ENCODE measurements at places on chromosomes 16 and 17. TPM values are rescaled to one million over a fixed set of nuclear protein-coding genes. Genes with fewer than 3 reads are reported as not detected.
A peak's percentile ranks its signal among the peaks of the same experiment; 100 is the strongest.

GRCh38 chr17:57988301-57989250 is 522 bp upstream of the VEZF1 start:
- peak; percentile 59 for DNase-seq

DNA sequence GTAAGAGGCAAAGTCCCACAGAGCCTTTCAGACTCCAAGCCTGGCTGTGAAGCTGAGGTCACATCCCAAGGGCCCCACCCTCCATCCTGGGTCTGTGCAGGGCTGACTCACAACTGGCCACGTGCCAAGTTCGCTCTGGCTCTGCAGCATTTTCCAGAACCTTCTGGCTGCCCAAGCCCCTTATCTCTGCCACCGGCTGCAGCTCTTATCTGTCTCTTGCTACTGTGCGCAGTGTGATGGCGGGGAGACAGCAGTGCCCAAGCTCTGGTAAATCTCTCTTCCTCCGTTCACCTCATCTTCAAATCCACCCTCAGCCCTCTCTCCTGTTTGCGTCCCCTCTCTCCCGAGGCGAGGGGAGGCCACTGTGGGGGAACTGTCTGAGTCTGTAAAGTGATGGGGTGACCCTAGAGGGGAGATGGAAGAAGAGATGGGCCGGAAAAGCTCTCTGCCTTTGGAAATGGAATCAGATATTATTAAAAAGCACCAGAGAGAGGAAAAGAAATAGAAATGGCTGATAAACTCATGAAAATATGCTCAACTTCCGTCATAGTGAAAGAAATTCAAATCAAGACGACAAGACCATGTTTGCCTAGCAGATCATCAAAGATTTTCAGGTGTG is 162.7 kb upstream of the CDC42EP4 start:
- peak; percentile 25 for DNase-seq

- DNase-seq: no peak
These were observed 126.5 kb upstream of the CORO6 start for GRCh38 chr17:29749045-29749825.

- no peak for DNase-seq
These were observed 6.8 kb downstream of the PPP4C start for GRCh38 chr16:30082545-30083090.

- no peak for DNase-seq
These were observed 10.8 kb downstream of the ZNF750 start for GRCh38 chr17:82828875-82829487.

DNA sequence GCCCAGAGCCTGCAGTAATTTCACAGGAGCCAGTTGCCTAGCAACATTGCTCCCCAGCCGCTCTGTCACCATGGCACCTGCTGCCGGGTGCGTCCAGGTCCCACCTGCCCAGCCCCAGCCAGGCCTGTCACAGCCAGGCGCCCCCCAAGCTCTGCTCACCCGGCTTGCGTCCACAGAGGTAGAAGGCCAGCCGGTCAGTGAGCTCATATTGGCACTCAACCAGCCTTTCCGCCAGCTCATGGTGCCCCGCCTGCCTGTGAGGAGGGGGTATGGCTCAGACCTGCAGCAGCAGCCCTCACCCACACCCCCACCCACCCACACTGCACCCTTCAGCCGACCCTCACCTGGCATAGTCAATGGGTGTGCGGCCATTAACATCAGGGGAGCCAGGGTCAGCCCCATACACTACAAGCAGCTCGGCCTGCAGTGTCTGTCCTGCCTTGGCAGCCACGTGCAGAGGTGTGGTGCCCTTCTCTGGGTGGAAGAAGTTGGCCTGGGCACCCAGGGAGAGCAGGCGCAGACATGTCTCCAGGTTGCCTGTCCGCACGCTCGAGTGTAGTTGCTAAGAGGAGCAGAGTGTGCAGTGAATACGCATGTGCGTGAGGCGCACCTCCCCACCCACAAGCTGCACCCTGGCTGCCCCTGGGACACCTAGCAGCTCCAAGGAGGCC is 7.7 kb downstream of the GIT1 start:
- DNase-seq: no peak

DNA sequence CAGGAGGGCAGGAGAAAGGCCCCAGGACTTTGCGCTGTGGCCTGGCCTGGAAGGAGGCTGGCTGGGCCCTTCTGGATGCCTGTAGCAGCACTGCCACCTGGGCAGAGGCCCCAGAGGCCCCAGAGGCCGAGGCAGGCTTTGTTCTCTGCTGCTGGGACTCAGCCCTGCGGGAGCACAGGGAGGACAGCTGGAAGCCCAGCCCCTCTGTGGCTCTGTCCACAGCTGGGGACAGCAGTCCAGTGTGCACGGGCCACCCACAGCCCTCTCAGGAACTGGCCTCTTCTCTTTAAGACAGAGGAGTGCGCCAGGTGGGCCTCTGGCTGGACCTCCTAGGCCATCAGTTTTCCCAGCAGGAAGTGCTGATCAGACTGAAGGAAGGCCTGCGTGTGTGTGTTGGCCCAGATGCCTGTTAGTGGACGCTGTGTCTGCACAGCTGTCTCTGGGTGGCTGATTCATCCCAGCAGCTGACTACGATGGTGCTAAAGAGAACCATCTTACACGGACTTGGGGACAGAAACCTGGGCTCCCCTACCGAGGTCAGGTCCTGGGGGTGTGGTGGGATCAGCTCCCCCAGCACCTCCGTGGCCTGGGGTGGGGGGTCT is 26.9 kb upstream of the ZNF750 start:
- peak; percentile 33 for DNase-seq

DNA sequence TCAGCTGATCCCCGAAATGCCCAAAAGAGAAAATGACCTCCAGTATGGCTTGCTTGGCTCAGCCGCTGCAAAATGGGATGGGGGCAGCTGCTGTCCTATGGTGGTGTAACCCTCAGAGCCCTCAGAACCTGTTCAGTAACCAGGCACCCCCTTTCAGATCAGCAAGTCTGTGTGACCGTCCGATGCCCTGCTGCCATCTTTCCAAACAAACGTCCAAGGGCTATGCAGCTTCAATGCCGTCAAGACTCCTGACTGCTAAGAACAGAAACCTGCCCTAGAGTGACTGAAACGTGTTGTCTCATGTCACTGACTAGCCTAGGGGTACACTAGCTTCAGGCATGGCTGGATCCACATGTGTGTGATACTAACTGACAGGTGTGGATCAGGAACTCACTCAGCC is 70.4 kb downstream of the GNAO1 start:
- no peak for DNase-seq

DNA sequence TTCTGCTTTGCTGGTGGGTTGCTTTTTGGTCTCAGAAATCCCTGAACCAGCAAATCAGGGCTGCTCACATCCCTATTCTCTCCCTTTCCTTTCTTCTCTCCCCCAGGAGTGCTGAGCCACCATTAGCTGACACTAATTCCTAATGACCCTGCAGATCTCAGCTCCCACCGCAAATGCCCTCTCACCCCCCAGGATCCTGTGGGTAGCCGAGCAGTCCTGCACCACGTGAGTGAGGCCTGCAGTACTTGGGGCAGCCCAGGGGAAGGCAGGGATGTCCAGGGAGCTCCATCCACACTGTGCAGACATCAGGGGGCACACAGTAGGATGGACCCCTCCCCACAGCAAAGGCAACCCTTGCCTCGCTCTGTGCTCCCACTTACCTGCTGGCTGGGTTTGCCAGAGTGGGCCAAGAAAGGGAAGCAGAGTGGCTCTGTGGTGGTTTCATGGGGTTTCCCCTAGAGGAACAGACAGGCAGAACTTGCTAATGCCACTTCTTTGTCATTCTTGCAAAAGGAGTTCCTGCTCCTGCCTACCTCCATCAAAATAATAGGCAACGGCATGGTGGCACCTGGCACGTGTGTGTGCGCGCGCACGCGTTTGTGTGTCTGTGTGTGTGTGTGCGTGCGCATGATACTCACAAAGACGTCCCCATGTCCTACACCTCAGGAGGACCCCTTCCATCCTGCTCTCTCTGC is 135.6 kb downstream of the GAS7 start:
- no peak for DNase-seq

GRCh38 chr17:68853439-68853838 is 101.8 kb downstream of the ABCA8 start:
- peak; percentile 9 for DNase-seq

GRCh38 chr17:74343526-74344284 is 17.7 kb downstream of the KIF19 start:
- DNase-seq: no peak

DNA sequence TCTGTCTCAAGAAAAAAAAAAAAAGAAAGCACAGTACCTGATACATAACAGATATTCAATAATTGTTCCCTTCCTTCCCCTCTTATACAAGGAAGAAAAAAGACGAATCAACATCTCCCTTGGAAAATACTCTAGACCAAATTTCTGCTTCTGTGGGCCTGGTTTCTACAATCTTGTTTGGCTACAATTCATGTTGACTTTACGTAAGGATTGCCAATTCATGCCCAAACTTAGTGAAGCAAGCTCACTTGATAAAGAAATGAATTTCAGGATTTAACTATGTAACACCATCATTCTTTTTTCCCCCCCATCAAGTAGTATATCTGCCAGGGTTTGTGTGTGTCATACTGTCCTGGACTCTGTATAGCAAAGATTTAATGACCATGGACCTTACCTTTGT is 134.2 kb upstream of the TBX2 start:
- DNase-seq: no peak

- no peak for DNase-seq
These were observed 1.9 kb downstream of the SLC16A3 start for GRCh38 chr17:82230609-82231311.

DNA sequence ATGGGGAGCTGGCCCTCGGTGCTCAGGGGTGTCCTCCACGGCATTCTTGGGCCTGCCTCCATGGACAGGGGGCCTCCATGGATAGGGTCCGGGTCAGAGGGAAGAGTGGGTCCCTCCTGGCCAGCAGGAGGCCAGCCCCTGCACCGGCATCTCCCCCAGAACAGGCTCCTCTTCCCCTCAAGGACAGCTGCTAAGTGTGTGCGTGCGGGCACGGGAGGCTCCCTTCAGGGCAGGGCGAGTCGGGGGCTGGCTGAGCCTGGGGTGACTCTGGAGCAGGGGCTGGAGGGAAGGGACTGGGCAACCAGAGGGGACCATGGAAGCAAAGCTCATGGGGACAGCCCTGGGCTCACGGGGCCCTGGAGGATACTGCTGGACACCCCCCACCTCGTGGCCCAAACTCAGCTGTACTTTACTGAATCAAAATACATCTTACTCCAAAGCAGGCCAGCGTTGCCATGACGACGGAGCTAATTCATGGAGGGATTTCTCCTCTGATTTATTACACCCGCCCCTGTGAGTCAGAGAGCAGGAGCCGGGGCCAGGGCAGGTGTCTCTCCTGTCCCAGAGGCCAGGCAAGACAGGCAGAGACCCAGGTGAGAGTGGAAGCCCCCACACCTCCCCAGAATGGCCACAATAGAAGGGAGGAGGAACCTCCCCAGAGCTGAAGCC is 2.1 kb downstream of the CASKIN1 start:
- peak; percentile 15 for DNase-seq

DNA sequence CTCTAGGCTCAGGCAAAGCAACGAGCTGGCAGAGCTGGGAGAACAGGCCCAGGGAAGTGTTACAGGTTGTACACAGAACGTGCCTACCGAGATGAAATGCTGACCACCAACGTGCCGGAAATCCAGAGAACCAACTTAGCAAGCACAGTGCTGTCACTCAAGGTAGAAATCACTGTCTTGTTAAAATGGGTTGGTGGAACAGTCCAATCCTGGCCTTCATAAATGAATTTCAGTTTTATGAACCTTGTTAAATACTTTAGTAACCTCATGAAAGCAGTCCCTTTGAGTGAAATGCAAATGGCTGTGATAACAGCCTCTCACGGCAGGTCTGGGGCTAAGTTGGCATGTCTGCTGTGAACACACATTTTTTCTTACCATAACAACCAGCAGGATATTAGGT is 29.0 kb downstream of the ETV4 start:
- no peak for DNase-seq

GRCh38 chr16:88526008-88526905 is 43.9 kb upstream of the ZC3H18 start:
- DNase-seq: no peak

DNA sequence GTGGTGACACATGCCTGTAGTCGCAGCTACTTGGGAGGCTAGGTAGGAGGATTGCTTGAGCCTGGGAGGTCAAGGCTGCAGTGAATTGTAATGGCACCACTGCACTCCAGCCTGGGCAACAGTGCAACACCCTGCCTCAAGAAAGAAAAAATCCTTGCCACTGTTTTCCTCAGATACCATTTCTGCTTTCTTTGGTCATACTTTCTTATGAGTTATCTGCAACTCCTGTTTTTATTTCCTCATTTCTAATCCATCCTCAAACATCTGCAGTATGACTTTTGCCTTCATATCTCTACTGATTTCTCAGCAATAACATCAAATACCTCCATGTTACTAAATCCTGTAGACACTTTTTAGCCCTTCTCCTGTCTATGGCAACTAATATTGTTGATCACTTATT is 3.1 kb upstream of the AP2B1 start:
- no peak for DNase-seq

GRCh38 chr17:61305024-61305423 is 94.6 kb upstream of the TBX2 start:
- DNase-seq: no peak

DNA sequence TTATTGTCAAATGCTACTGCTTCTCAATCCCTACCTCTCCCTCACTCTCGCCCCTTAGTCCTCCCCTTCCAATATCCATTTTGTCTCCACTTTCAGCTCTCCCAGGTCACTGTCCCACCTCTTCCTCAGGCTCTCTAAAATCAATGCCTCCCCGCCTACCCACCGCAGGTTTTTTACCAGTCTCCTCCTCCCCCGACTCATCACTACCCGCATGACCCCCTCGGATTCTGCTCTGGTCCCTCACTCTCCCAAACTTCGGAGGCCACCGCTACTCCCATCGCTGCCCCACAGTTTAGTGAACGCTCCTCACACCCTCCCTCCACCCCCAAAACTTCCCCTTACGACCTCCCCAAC is 513 bp downstream of the CRLF3 start:
- no peak for DNase-seq

DNA sequence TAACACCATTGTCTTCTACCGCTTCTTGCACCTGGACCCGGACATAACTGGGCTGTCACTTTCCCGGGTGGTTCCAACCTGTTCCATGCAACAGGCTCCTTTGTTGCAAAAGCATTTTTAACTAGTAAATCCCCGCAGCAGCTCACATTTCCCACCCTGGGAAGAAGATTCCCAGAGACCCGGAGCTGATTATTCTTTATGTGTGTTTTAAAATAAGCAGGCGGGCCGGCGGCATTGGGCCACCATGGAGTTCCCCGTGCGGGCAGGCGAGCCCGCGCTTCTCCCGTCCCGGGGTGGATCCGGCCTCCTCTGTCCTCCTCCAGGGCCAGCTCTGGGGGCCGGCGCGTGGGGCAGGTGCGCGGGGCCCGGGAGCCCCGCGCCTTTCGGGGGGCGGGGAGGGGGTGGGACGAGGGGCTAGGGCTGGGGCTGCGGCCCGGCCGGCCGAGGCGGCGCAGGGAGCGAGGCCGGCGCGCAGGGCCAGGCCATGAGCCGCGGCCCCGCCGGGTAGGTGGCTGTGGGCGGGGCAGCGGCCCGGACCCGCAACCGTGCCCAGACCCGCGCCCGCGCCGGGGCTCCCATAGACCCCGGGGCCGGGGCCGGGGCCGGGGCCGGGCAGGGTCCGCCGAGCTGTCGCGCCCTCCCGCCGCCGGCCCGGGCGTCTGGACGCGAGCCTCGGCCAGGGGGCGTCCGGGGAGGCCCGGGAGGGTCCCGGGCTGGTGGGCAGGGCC is 1.7 kb downstream of the CRAMP1 start:
- DNase-seq: no peak

GRCh38 chr17:83109793-83110645 is 30.6 kb downstream of the METRNL start:
- DNase-seq: peak; percentile 77

The WSCD1 gene
- 3.3 TPM for total RNA-seq

The CDH1 gene
- 83.0 TPM for total RNA-seq

The TOM1L1 gene
- 24.9 TPM for total RNA-seq

The TNRC6C gene
- total RNA-seq: 13.6 TPM

The LPCAT2 gene
- total RNA-seq: 24.0 TPM

The SPHK1 gene
- total RNA-seq: 4.1 TPM

The MED13 gene
- total RNA-seq: 75.1 TPM

The ST6GALNAC2 gene
- total RNA-seq: 28.0 TPM

The LCAT gene
- total RNA-seq: 7.6 TPM

The OMG gene
- 0.20 TPM for total RNA-seq
